ENCODE measurements at places on chromosomes 6 and 20. TPM values are rescaled to one million over a fixed set of nuclear protein-coding genes. Genes with fewer than 3 reads are reported as not detected.

SRSF3 gene
- 278 TPM for total RNA-seq

RSPH9 gene
- 1.0 TPM for total RNA-seq

TAP2 gene
- 29.1 TPM for total RNA-seq

BPI gene
- not detected for total RNA-seq

BEND6 gene
- total RNA-seq, result 17.7 TPM

NTSR1 gene
- total RNA-seq, result 0.66 TPM

TMEM74B gene
- not detected for total RNA-seq

PRKN gene
- total RNA-seq, result 7.4 TPM

GFOD1 gene
- total RNA-seq, result 9.3 TPM
